ENCODE measurements at places on chromosomes 1 and 21.

- no peak for DNase-seq
Measured at GRCh38 chr1:161962091-161962887, 61.4 kb downstream of the OLFML2B start.

- no peak for DNase-seq
Measured at GRCh38 chr1:39154553-39155421, 49.7 kb upstream of the MACF1 start.

GRCh38 chr1:183228347-183229220, 42.5 kb downstream of the LAMC2 start:
- no peak for DNase-seq

DNA sequence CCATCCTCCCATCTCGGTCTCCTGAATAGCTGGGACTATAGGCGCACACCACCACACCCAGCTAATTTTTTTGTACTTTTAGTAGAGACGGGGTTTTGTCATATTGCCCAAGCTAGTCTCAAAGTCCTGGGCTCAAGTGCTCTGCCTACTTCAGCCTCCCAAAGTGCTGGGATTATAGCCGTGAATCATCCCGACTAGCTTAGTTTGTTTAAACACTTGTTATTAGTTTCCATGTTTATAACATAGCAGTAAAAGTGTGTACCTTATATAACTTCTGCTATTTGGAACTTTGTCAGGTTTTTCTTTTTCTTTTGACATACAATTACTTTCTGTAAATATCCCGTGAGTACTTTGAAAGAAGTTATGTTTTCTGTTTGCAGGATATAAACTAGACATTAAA, 60.6 kb upstream of the C1orf21 start:
- DNase-seq: no peak

- DNase-seq: no peak
Measured at GRCh38 chr1:29569971-29570634, 333.8 kb downstream of the PTPRU start.

GRCh38 chr21:23009360-23009759, 2011.2 kb downstream of the NCAM2 start:
- no peak for DNase-seq

DNA sequence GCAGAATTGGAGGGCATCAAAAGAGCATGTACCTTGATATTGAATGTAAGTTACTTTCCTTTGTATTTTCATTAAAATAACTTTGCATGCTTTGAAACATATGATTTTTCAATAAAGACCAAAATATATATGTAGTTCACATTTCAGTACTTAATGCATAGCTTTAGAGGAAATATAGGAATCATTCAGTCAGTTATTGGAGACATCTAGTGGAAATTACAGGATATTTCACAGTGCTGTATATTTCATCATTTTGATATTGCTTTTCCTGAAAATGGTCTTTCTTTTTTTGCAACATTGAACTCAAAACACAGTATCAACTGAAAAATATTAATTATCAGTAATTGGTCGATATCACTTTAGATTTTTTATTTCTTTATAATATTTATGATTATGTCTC, 375.8 kb downstream of the NCAM2 start:
- no peak for DNase-seq

- no peak for DNase-seq
Measured at GRCh38 chr1:61157468-61157987, 75.2 kb downstream of the NFIA start.
